ENCODE measurements at places on chromosomes 6 and 20.

GRCh38 chr6:163147994-163148393 lies 266.5 kb upstream of the QKI start:
- DNase-seq: no peak

DNA sequence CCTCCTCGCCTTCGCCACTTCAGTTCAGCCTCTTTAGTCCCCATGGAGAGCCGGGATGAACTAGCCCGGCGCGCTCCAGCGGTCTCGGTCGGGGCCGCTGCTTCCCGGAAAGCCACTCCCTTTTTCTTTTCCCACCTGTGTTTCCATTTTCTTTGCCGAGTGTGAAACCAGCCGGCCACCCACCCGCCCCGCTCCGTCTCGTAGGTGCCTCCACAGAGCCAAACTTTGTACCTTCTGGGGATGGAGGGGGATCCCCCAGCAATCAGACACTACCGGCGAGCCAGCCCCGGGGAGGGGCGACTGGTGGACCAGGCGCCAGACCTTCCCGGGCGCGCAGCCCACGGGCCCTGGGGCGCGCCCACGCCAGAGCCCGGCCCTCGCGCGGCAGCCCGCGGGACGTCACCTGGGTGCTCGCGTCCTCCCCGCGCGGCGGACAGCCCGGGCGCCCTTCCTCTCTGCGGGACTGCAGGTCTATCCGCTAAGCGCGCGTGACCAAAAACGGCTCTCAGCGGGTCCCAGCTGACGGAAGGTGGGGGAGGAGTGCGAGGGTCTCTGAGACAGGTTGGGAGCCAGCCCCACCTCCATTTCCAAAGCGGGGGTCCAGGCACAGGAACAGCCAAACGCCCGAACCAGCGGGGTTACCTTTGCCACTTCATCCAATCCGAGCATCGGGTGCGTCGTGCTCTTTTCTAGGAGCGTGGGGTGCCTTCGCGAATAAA lies at the start of gene MCHR2:
Gene MCHR2, minus strand, starts transcription at position 691 of the 719 bp plus-strand sequence. CDS start 38,076 bp downstream, outside the sequence.
- DNase-seq: no peak

DNA sequence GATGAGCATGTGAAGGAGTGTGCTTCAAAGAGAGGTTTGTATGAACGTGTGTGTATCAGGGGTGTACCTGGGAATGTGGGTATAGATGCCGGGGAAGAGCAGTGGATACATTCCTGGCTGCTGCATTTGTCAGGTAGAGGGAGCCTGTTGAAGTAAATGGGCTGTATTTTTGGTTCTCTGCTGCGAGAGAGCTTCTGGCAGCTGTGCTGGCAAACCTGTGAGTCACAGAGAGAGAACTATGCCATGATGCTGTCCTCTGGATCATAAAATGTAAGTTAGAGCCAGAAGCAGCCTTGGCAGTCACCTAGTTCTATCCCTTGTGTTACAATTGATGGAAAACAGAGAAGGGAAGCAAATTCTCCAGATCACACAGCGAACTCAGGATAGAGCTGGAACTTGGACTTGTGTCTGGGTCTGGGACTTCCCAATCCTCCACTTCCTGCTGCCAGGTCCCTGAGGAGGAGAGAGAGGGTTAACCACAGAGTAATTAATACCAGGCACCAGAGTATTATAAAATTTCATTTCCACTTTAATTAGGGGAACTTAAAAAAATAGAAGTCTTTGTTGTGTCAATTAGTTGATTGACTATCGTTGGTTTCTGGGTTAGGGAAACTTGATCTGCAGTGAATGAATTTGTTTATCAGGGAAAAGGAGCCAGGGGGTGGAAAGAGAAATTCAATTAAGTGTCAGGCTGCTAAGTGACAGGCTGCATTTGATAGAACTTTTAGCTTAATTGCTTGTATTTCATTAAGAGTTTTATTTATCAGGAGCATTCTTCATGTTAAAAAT lies 41.1 kb upstream of the GTSF1L start:
- DNase-seq: peak; percentile 35

DNA sequence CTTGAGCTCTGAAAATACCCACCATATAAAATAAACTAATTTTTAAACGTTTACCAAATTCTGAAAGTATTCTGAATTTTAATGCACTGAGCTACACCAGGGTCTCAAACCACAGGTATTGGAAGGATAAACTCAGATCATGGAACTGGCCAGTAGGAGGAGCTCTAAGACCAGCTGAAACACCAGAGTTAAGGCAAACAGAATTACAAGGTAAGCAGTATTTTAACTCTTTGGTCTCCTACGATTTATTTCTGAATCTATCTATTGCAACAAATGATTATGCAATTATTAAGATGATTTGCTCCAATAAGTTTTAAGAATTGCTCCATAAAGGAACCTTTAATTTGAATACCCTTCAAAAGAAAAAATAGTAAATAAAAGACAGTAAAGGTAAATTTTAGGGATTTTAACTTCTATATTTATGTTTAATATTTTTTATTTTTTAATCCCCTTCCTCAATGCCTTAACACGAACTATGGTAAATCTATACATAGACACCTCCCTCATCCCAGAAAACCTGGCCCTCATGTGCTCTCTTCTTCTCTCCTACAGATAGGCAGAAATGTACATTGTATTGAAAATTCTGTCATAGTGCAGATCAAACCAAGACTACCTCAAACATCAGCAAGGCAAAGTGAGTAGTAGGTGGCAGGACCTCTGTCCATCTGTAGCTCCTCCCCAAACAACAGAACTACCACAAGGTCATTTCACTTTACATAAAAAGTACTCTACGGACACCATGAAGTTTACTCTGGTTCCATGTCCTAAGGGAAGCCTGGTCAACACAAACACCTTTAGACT lies 58.4 kb downstream of the SMLR1 start:
- peak; percentile 48 for DNase-seq

DNA sequence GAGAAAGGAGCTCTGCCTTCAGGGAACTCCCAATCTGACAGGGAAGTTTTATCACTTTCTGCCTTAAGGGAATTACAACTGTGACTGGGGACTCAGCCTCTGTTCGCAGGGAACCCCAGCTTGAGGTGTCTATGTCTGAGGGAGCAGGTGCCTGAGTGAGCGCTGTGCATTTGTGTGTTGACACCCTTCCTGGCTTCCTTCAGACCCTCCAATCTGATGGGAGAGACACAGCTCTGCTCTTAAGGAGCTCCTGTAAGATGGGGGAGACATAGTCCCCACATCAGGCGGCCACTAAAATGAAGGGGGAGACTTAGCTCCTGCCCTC lies 62.3 kb downstream of the MRPL14 start:
- DNase-seq: no peak

DNA sequence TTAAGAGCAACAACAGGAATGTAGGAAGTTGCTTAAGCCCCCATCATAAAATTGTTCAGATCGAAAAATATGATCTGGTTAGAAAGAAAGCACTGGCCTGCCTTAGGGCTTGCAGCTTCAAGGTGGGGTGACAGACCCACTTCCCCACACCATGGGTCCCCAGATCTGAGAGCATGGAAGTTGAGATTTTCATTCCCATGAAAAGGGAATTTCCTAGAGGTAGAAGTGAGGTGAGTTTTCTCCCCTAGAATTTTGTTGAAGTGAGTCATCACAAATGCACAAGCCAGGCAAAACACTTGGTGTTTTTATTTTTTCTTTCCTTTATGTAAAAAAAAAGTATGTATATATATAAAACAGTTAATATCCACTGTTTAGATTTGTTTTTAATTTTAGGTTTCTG lies 213.6 kb upstream of the SUPT3H start:
- DNase-seq: no peak

DNA sequence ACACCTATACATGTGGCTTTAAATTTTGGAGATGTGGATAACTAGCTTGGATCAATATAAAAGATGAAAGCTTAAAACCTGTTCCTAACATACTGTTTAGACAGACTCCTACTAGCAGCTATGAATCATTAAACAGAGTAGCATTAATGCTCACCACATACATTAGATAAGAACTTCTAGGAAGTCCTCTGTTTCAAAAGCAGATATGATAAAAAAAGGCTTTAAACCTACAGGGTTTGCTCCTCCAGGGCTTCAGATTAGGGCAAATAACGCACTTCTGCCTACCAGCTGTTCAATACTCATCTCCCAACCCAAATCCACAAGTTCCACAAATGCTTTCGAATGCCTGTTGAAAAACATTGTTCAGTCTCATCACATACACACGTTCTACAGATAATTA lies 1.5 kb downstream of the REPS1 start:
- DNase-seq: no peak

DNA sequence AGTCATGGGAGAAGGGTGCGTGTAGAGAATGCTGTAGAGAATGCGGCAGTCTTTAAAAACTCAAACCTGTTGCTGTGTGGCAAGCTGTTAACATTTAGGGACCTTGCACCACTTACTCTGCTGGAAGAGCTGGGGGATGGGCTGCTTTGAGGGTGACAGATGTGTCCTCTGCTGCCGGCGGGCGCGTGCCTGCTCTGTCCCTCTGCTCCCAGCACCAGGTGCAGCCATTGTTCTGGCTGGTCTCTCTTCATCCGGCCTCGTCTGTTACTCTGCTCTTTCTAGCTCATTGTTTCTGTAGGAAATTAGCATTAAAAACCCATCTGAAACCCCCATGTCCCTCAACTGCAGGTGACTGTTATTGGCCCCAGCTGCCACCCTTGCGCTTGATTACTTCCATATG lies 78.5 kb downstream of the CBFA2T2 start:
- no peak for DNase-seq

- DNase-seq: no peak
These were observed 45.4 kb downstream of the CDS2 start for GRCh38 chr20:5172167-5172601.

DNA sequence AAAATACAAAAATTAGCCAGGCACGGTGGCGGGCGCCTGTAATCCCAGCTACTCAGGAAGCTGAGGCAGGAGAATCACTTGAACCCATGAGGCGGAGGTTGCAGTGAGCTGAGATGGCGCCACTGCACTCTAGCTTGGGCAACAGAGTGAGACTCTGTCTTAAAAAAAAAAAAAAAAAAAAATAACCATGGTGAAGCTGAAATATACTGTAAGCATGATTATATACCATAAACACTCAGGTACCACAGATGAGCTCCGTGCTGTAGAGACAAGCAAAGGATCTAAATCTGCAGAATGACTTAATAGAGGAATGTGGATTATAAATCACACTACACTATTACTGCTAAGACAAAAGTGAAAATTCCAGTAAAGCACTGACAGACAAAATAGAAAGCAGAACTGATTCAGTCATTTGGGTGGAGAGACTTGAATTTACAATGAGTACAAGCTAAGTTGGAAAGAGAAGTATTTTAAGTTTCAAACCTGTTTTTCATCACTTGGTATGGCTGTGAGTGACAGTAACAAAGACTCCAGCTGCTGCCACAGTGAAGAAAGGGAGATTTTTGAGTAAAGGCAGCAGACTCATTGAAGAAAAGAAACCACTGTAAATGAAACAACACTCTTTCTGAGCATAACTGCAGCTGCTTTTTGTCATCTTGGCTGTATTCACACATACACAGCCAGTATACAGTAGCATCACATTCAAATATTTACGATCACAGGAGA lies 322.1 kb downstream of the RNGTT start:
- peak; percentile 11 for DNase-seq

- DNase-seq: no peak
These were observed 177.7 kb upstream of the SNX9 start for GRCh38 chr6:157645201-157645795.

GRCh38 chr6:154466971-154467679 lies 43.4 kb downstream of the CNKSR3 start:
- no peak for DNase-seq

- DNase-seq: peak; percentile 81
These were observed 42.1 kb upstream of the BTN3A2 start for GRCh38 chr6:26322645-26323482.

- DNase-seq: no peak
These were observed 10.6 kb downstream of the TAAR1 start for GRCh38 chr6:132648356-132648755.

DNA sequence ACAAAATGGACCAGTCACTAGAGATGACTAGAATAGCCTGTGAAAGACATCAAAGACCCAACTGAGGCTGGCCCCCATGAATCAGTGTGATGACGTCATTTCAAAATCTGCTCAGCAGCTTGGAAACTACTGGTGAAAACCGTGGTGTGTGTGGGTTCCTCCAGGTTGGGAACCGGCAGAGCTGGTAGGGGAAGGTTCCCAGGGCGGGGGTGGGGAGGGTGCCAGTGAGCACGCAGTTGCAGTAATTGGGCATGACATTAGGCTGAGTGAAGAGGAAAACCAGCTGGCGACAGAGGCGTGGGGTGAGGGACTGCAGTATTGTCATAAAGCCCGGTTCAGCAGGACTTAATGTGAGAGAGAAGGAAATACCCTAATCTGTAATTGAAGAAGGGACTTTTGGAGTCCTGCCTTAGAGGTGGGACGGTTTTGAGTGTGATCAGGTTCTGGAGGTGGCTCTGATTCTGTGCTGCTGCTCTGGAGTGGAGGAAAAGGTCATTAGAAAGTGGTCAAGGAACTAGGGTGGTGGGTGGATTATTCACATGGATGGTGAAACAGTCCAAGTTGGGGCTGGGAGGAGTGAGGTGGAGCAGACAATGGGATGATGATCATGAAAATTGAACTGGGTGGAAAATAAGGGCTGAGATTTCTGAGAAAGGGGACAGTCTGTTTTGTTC lies 52.0 kb upstream of the MTHFD1L start:
- no peak for DNase-seq

DNA sequence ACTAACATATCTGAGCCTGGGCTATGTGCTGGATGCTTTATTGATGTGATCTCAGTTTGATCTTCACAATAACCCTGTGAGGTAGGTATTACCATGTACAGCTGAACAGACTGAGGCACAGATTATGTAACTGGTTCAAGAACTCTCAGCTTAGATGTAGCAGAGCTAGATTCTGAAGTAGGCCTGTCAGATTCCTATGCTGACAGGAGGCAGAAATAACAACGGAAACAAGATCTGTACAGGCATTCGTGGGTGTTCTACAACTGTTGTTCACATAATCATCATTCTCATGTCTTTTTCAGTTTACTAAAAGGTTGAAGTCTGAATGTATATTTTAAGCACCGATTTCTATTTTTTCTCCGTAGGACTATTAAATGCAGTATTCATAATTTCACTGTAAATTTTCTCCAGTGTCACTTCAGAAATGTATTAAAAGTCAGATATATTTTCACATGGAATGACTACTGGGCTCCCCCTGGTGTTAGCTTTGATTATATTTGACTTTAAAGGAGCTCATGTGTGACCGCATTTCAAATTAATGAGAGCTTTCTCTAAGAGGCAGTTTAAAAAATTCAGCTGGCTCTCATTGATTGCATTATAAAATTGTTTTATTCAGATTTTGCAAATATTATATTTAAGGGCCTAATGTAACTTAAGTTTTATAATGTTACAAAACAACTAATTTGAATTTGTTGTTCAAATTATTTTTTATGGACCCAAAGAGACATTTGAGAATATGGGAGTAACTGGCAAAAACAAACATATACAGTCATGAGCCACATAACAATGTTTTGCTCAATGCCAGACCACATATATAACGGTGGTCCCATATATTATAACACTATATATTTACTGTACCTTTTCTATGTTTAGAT lies 36.4 kb upstream of the SLC17A4 start:
- DNase-seq: no peak

GRCh38 chr20:18717062-18717461 lies 96.5 kb upstream of the SCP2D1 start:
- no peak for DNase-seq

DNA sequence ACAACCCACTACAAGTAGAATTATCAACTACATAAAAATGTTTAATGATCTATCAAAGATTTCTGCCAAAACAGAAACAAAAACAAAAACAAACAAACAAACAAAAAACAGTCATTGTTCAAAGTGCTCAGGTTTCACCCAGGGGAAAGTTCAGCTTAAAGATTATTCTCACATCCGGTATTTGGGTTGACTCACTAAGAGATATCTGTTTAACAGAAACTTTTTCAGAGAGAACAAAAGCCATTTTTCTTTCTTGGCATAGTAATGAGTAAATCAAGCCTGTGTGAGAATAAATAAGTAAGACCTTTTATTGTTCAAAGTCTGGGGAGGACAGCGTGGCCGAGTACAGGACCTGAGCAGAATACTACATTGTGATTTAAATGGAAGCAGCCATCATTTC lies 143.6 kb downstream of the RCAN2 start:
- no peak for DNase-seq

Measured in GM04504 (cell line).